ENCODE measurements at places on chromosomes 7 and 10. TPM values are rescaled to one million over a fixed set of nuclear protein-coding genes. Genes with fewer than 3 reads are reported as not detected.

The IKZF1 gene
- 457 TPM for total RNA-seq

The GIMAP8 gene
- 52.8 TPM for total RNA-seq

The KLLN gene
- 0.54 TPM for total RNA-seq

The NOS3 gene
- total RNA-seq = 4.8 TPM

The GIMAP5 gene
- total RNA-seq = 82.8 TPM

The RAPGEF5 gene
- total RNA-seq = 0.12 TPM

The CACNB2 gene
- not detected for total RNA-seq

The MCU gene
- total RNA-seq = 10.7 TPM

The FAM107B gene
- 239 TPM for total RNA-seq

Measured in T-cell (primary cell).